ENCODE measurements at places on chromosomes 2 and 18.

GRCh38 chr2:28627722-28628480 is 123.7 kb upstream of the PPP1CB start:
- DNase-seq, result no peak

GRCh38 chr2:162258169-162258568 is 14.9 kb upstream of the FAP start:
- no peak for DNase-seq

GRCh38 chr18:61541673-61542072 is 208.4 kb downstream of the CDH20 start:
- DNase-seq, result no peak

DNA sequence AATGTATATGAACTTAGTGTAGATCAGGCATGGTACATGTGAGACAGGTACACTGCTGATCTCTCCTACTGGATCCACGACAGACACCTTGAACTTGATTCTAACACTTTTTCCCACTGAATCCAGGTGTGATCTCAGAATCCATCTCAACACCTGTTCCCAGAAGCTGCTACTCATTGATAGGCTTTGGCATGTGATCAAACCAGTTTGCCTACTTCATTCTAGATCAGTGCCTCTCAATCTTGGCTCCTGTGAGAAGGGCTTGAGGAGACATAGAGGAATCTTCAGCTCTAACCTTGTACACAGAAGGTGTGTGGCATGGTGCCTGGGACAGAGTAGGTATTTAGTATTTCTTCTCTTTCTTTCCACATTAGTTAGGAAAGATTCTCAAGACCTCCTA is 212.3 kb upstream of the ATP5MC3 start:
- DNase-seq, result no peak

- DNase-seq, result no peak
These were observed 771.7 kb downstream of the CPS1 start for GRCh38 chr2:211328126-211328525.

DNA sequence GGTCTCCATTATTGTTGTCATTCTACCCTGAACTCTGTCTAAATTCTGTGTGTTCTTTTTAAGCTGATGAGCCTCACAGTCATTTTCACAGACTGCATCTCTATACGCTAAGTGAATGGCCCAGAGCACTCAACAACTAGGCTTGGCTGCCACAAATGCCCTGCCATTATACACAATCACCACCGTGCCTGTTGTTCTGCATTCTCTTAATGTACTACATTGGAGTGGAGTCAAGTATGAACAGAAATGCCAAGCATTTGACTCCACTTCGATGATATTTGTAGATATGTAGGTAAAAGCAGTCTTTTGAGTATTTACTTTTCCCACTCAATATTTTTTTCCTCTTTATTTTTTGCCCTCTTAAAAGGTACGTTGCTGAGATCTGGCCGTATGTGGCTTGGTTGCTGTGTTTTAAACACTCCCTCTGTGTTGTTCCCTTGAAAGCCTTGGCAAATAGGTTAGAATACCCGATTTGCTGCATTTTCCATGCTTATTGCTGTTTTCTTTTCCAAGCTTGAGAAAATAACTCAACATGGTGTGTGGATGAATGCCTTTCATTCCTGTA is 36.2 kb upstream of the TMEFF2 start:
- DNase-seq, result no peak

Measured in activated T-cell treated with anti-CD3 and anti-CD28 coated beads, Interleukin-2, amount 50 U/mL, for 4 hours (primary cell).